Psoas muscle (tissue), 8 donors: ENCODE measurements at places on chromosomes 16 and 17.

- peak; percentile 87 for DNase-seq
Measured at GRCh38 chr16:30949650-30950515, 1.0 kb downstream of the ORAI3 start.

- DNase-seq, result no peak
Measured at GRCh38 chr16:2040787-2041522, 6.7 kb downstream of the NTHL1 start.

GRCh38 chr16:8868416-8869211 lies at the start of gene CARHSP1:
TSS of gene CARHSP1 (minus strand) at chr16:8869006. CDS start at chr16:8859328, 9,678 bp downstream.
- peak; percentile 85 for DNase-seq

GRCh38 chr17:6011206-6011605 lies 59.0 kb upstream of the WSCD1 start:
- DNase-seq, result no peak

DNA sequence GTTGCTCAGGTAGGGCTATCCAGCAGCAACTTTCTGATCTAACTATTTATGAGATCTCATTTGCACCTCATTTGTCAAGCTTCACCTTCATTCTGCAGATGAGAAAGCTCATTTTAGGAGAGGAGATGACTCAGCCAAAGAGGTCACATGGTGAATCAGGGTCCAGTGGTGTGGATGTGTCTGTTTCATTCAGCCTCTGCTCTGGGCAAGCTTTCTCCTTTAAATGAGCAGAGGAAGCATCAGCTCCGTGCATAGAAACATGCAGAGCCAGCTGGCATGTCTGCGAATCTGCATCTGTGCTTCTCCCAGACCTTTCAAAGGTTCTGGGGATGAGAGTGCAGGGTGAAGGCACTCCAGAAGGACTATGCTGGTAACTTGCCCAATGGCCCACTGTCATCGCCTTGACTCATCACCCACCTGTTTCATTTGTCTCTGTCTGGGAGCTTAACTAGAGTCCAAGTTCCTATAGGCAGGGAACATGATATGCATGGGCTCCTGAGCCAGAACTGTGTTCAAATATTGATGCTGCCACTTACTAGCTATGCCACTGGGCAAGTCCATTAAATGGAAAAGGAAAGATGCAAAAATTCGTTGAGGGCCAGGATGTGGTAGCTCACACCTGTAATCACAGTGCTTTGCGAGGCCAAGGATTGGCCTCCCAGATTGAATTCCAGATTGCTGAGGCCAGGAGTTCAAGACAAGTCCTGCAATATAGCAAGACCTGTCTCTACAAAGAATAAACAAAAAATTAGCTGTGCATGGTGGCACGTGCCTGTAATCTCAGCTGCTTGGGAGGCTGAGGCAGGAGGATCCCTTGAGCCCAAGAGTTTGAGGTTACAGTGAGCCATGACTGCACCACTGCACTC lies 67.1 kb upstream of the NLK start:
- DNase-seq, result no peak

DNA sequence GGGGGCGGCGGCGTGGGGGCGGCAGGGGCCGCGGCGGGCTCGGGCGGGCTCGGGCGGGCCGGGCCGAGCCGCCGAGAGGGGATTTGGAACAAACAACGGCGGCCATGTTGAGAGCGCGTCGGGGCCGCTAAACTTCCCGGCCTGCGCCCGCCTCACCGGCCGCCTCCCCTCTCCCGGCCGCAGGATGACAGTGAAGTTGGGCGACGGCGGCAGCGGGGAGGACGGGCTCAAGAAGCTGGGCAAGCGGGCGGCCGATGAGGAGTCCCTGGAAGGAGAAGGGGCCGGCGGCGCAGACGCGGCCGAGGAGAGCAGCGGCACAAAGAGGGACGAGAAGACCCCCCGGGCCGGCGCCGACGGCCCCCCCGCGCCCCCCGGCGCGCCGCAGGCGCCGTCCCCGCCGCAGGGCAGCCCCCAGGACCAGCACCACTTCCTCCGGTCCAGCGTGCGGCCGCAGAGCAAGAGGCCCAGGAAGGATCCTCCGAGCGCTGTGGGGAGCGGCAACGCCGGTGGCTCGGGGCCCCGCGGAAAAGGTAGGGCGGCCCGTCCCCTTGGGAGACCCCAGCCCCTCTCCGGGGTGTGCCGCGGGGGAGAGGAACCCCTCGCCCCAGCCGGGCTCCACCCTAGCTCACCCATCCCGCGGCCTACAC lies 2.4 kb downstream of the CRAMP1 start:
- peak; percentile 68 for DNase-seq
